ENCODE measurements at places on chromosomes 4 and X.

GRCh38 chr4:23922541-23923111, 32.8 kb upstream of the PPARGC1A start:
- no peak for DNase-seq

- peak; percentile 92 for DNase-seq
Measured at GRCh38 chr4:184347251-184348239, 126.8 kb downstream of the IRF2 start.

- DNase-seq, result no peak
Measured at GRCh38 chrX:110396735-110397134, 38.1 kb downstream of the RTL9 start.

DNA sequence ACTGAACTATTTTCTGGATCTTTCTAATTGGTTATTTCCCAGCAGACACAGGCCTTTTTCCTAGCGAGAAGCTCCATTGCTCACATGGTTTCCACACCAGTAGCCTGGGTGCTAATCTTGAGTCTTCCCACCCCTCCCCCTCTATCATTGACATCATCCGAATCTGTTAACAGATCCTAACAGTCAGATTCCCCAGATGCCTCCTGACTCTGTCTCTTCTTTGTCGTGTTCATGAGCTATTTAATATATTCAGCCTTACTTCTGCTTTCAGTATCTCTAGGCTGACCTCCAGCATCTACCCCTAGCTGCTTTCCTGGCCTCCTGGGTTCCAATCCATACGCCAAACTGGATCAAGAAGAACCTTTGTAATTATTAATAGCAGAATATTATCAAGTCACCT, 85.0 kb downstream of the CLNK start:
- no peak for DNase-seq

GRCh38 chrX:38233891-38234667, 13.4 kb upstream of the SRPX start:
- no peak for DNase-seq

DNA sequence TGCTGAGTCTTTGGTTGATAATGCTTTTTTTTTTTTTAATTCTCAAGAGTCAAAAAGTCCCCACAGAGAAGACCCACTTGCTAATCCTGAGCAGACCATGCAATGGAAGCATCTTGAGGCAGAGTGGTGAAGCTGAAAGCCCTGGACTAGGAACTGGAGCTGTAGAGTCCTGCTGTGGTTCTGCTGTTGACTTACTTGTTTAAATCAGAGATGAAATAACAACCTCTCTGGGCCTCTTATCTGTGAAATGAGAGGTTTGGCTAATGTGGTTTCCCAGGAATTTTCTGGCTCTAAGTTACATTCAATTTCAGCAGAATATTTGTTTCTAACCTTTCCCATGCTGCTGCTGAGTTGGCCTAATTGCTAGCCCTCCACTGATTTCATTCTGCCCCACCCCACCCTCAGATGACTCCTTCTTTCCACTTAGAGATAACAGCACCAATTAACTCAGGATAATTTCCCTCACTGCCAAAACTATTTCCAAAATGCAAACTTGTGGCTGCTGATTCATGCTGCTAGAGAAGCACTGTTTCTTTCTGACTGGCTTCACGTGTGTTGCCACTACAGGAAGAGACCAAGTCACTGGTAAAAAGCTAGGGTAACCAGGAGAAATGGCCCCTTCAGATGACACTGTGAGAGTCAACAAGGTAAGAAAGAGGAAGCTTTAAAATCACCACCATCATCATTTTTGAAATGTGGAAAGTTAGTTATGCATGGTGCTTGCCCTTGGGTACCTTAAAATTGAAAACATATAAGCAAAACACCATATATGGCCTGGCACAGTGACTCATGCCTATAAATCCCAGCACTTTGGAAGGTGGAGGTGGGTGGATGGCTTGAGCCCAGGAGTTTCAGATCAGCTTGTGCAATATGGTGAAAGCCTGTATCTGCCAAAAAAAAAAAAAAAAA, 326.4 kb downstream of the DCHS2 start:
- DNase-seq, result no peak

GRCh38 chrX:56130436-56130835, 101.7 kb upstream of the KLF8 start:
- no peak for DNase-seq

DNA sequence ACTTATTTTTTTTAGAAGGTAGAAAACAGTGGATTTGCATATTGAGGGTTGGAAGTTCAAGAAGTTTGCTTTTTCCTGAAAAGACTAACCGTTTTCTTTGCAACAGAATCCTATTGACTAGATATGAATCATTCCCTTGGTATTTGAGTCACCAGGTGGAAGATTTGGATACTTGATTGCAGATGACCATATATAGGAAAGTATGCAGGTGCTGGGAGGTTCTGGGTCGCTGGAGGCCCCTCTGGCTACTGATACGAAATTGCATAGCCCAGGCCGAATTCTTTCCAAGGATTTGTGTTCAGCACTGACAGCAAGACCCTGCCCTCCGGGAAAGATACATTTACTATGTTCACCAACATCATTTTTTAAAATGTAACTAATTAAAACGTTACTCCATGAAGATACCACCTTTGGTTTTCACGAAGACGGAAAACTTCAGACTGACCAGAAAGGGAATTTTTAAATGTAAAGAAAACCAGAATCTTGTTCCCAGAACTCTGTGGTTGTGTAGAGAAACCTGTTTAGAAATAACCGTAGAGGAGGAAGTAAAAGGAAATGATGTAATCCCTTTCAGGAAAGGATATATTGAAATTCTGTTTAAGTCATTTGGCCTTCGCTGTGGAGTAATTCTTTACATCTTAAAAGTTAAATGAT, 946 bp downstream of the ANXA3 start:
- peak; percentile 70 for DNase-seq

GRCh38 chr4:1060121-1060520, 48.7 kb downstream of the FGFRL1 start:
- DNase-seq, result no peak

GRCh38 chr4:83548151-83548905, 12.4 kb downstream of the GPAT3 start:
- DNase-seq, result peak; percentile 86

GRCh38 chr4:6445403-6446129, 26.8 kb downstream of the PPP2R2C start:
- DNase-seq, result no peak

DNA sequence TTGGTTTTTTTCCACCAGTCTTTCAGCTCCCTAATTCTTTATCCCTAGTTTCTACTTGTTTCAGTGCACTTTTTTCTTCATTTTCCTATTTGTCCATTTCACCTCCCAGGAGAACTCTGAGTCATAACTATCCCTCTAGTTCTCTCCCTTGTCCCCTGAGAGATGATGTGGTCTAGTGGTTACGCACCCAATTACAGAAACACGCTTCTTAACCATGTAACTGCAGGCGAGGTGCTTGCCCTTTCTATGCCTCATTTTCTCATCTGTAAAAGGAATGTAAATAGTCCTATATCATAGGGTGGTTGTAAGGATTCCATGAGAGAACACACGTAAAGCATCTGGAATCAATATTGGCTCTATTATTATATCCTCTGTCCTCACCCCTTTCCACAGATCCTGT, 8.8 kb upstream of the GRPR start:
- DNase-seq, result no peak

GRCh38 chr4:123555807-123556273, 159.2 kb downstream of the SPRY1 start:
- DNase-seq, result no peak

DNA sequence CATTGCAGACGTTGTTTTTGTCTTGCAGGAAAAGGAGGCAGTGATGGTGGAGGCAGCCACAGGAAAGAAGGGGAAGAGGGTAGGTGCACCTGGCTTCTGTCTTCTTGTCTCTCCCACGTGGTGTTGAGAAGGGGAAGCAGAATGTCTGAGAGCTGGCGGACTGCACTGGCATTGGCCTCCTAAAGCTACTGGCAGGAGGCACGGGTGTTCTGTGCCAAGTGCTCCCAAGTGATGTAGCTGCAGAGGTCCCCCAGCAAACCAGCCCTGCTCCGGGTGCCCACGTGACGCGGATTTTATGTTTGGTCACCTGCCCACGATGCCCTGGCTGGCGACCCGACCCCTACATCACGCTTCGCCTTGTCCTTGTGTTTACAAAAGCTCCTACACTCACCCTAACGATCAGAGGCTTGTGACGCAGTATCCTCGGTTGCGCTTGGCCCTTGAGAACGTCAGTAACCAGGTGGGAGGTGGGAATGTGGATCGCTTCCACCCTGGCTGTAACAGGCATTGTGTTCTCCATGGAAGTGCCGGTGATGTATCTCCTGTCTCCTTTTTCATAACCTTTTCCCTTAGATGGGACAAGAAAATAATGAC, 28.5 kb upstream of the XG start:
- no peak for DNase-seq

- no peak for DNase-seq
Measured at GRCh38 chr4:87071401-87071800, 136.6 kb downstream of the AFF1 start.

- no peak for DNase-seq
Measured at GRCh38 chrX:136021160-136021559, 35.9 kb downstream of the SLC9A6 start.

DNA sequence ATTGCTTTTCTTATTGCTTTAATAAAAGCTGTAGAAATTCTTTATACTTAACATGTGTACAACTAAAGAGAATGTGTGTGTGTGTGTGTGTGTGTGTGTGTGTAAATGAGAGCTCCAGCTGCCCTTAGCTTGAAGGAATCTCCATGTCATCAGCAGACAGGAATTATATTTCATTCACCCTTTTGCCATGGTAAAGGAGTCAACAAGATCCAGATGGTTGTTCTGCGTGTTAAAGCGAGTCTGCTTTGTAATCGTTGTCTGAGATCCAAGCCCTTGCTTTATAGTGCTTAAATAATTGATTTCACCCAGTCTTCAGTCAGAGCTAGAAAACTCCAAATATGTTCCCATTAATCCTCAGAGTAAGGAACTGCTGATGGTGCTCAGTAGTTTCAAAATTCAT, 285.5 kb downstream of the PDGFC start:
- no peak for DNase-seq

DNA sequence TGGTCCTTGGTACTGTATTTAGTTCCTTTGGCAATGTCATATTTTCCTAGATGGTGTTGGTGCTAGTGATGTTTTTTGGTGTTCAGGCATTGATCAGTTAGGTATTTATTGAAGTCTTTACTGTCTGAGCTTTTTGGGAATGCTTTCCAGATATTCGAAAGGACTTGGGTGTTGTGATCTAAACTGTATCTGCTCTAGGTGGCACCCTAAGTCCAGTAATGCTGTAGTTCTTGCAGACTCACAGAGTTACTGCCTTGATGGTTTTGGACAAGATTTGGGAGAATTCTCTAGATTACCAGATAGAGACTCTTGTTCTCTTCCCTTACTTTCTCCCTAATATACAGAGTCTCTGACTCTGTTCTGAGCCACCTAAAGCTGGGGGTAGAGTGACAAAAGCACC, 513.6 kb upstream of the PITX2 start:
- no peak for DNase-seq

GRCh38 chr4:84681486-84682274, 98.8 kb downstream of the CDS1 start:
- DNase-seq, result peak; percentile 67

- DNase-seq, result no peak
Measured at GRCh38 chrX:9471571-9471985, 6.7 kb downstream of the TBL1X start.

DNA sequence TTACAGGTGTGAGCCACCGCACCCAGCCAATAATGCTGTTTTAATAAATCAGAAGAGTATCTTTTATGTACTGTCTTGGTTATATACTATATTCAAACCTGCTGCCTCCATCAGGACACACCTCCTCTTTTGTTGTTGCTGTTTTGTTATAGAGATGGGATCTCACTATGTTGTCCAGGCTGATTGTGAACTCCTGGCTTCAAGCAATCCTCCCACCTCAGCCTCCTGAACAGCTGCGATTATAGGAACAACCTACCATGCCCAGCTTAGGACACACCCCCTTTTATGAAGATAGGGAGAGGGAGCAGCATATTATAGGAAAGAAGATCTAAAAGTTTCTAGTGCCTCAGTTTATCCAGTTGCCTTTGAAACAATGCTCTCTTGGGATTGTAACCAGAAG, 62.2 kb upstream of the RAB33B start:
- DNase-seq, result no peak

DNA sequence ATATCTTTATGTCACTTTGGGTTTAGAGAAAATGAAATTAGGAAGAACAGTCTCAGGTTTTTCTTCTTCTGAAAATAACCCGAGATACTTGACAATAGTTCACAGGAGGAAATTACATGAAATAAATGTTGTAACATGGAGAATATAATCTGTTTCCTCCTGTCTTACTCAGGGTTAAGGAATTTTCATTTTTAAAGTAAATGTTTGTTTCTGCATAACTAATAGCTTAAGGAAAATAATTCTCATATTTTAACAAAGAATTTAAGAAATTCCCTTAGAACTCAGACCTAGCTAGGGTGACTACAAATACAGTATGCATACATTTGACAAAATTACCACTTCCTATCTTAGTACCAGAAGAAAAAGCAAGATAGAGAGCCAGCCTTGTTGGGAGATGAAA, 17.2 kb upstream of the SPRY1 start:
- DNase-seq, result no peak

DNA sequence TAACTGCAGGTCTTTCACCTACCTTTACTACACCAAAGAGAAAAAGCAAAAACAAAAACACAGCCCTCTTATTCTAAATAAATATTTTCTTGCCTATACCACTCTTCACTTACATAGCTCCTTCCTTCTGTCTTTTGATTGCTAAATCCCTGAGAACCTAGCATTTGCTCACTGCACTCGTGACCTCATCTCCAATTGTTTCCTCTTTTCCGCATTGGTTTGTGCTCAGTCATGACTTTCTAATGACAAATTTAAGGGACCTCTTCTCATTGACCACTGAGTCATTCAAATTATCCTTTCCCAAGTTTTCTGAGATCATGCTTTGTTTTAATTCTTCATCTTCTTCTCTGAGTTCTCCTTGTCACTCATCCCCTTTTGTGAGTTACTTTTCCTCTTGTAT, 1697.1 kb downstream of the STIM2 start:
- peak; percentile 12 for DNase-seq

- DNase-seq, result no peak
Measured at GRCh38 chr4:15964159-15964558, 1.2 kb upstream of the FGFBP2 start.

DNA sequence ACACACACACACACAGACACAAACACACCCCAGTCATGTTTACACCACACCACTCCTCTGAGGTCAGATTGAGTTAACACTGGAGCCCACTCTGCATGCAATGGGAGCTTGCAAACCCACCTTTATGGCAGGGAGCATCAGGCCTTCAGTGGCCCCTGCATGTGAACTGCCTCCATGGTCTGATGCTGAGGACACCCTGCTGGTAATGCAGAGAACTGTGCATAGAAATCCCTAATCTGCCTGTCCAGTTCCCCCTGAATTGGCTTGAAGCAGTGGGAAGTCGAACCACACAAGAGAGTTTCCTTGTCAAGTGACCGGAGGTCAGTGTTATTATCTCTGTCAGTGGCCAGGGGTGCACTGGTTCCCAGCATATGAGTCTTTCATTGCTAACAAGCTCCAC, 59.8 kb downstream of the ANOS1 start:
- DNase-seq, result no peak

DNA sequence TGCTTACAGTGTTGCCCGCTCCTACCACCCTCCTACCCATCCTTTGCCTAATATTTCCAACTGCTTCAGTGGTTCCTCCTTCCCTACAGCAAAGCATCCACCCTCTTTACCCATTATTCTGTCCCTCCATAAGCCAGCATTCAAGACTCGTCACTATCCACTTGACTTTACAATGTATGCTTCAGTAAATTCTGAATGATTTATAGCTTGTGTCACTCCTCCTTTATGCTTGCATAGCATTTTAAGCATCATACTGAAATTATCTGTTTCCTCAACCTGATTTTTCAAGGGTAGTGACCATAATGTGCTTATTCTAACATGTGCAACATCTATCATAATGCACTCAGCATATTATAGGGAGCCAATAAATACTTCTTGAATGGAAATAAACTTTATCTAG, 365.5 kb downstream of the RAB28 start:
- no peak for DNase-seq

- no peak for DNase-seq
Measured at GRCh38 chr4:613126-613525, 12.2 kb upstream of the PDE6B start.
